Central memory CD8-positive, alpha-beta T cell (primary cell): ENCODE measurements at places on chromosomes 6 and 20.
A peak's percentile ranks its signal among the peaks of the same experiment; 100 is the strongest.

GRCh38 chr6:24186349-24186748 is 60.3 kb downstream of the NRSN1 start:
- no peak for DNase-seq

GRCh38 chr6:42392833-42393232 is 58.9 kb downstream of the TRERF1 start:
- DNase-seq, result no peak

DNA sequence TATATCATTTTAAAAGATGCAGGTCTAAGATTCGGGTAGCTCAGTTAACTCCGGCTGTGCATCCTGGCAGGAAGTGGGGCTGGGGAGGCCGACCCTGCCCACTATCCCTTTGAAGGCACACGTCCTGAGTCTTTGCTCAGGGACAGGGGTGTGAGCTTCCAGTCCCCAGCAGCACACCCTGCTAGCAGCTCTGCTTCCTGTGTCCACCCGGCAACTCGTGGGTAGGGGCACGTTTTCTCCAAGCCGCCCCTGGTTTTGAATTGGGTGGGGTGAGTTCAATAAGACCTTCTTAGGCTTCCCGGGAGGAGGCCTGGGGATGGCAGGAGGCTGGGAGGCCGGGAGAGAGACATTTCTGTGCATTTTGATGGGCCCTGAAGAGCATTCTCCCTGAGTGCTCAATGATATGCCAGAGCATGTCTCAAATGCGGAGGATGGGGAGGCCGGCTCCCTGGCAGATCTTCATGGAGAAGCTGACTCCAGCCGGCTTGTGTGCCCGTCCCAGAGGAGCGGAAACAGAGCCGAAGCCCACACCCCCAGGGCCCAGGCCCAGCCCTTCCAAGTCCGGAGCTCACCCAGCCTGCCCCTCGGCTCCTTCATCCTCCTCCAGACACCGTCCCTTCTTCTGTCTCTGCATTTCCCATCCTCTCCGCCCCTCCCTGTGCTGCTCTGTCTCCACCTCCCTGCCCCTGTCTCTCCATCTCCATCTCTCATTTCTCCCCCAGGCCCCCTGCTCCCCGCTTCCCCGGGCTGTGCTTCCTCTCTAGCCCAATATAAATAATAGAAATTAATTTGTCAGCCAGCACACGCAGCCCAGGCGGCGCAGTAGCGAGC is 36.3 kb upstream of the ZFAND3 start:
- no peak for DNase-seq

DNA sequence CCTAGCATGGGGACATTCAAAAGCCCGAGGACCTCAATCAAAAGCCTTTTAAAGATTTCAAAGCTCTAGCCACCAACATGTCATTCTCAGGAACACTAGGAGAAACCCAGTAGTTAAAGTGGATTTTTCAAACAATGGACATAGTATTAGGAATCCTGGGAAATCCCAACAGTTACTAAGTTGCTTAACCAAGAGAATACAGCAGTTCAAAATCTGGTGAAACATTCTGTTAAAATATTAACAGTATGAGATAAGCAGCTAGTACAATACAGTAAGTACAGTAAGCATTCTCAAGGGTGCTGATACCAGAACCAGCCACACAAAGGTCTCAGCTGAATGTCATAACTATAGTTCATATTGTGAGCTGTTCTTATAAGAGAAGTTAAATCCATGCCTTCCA is 68.6 kb downstream of the CDK19 start:
- DNase-seq, result no peak

DNA sequence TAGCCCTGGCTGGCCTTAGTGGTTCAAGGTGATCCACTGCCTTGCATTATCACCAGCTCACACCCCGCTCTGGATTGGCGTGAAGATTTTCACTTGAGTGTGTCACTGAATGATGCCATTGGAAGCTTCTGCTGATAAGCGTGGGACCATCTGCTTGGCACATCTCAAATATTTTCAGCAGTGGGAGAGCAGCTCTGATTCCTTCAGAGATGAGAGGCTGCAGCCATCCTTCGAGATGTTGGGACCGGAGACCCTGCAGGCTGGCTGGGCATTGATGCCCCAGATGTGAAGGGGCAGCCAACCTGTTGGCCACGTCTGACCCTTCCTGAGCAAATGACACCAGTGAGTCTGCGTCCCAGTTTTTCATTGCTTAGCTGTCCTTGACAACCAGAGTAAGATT is at the start of gene MAS1:
Gene MAS1, plus strand, starts transcription at position 197 of the 400 bp plus-strand sequence. CDS start 15,968 bp downstream, outside the sequence.
- no peak for DNase-seq

- no peak for DNase-seq
Measured at GRCh38 chr20:44092551-44093248, 94.3 kb downstream of the JPH2 start.

DNA sequence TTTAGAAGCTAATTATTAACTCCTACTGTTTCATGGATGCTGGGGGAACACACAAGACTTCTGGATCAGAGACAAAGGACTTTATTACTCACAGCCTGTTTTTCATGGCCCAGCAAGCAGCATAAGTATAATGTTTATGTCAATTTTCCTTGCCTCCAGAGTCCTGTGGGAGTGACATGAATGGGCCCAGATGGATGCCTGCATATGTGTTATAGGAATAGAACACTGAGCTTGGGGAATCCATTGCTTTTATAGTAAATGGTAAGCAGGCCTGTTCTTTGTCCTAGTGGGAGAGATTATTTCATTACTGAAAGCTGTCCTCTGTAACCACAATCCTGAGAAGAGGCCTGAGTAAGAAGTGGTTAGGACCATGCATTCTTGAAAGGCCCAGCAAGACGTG is 25.6 kb downstream of the BLTP3A start:
- no peak for DNase-seq

DNA sequence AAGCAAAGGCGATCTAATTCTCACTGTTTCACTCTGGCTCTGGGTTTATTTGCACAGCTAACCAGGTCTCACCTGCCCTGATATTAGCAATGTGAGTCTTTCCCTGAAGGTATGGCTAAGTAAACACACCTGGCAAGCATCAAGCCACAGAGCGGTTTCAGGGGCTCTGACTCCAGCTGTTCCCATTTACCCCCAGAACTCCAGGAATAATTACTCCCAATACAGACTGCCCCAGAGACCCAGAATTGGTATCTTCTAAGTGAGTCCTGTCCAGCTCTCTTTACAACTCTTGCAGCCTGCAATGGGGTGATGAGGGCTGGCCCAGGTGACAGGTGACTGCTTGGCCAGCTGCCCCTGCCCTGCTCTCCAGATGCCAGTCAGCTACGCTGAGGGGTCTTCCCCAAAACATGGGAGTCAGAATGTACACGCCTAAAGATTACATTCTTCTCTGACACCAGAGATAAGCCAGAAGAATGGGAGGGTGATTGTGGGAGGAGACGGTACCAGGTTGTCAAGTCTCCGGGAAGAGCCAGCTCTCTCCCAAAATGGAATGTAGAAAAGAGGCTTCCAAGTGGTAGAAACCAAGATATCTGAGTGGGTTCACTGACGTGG is 4.9 kb upstream of the LRRN4 start:
- no peak for DNase-seq

GRCh38 chr6:143564484-143565017 is 53.0 kb upstream of the FUCA2 start:
- DNase-seq, result no peak

- DNase-seq, result no peak
Measured at GRCh38 chr6:40794586-40794985, 207.4 kb upstream of the LRFN2 start.

- DNase-seq, result no peak
Measured at GRCh38 chr6:20302702-20303251, 90.5 kb upstream of the MBOAT1 start.

- DNase-seq, result no peak
Measured at GRCh38 chr6:90993770-90994169, 406.9 kb upstream of the MAP3K7 start.

DNA sequence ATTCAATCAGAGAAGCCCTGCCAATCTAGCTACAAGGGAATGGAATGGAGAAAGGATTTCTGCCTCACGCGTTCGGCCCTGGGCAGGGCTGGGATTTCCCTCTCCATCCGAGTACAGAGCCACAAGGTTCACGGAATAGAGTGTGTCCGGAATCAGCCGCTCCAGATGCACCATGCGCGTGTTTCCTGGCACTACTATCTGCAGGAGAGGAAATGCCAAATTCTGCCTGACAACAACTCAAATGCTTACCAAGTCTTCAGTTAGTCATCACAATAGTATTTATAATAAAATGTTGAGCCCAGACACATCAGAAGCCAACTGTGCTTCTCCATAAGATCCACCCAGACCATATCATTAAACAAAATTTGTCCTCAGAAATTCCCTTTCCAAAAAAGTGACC is 75.1 kb downstream of the COL12A1 start:
- DNase-seq, result no peak

DNA sequence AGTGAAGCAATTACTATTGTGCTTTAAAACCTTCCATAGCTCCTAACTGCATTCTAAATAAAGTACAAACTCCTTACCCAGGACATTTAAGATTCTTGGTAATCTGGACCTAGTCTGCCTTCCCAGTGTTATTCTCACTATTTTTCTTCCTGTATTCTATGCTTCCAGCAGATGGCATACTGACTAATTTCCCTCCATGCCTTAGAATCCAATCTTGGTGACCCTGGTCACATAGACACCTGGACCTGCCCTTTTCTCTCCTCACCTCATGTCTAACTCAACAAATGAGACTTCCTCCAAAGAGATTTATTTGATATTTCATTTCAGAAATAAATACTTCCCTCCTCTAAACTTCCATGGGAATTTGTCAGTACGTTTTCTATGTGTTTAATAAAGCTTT is 25.8 kb downstream of the ROS1 start:
- DNase-seq, result no peak

DNA sequence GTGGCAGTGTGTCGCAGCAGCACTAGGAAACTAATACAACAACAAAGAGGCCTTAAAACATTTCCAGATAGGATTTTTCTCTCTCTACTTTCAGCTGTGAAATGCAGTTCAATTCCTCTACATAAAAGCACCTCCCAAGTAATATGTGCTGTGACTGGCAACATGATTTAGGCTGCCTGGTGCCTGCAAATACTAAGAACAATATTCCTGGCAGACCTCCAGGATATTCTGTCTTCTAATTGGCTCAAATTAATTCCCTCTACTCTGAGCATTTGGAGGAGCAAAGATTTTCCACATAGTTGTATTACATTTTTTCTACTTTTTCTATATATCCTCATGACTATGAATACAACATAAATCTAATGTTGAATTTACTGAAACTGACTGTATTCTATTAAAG is 33.2 kb downstream of the SCGN start:
- no peak for DNase-seq

DNA sequence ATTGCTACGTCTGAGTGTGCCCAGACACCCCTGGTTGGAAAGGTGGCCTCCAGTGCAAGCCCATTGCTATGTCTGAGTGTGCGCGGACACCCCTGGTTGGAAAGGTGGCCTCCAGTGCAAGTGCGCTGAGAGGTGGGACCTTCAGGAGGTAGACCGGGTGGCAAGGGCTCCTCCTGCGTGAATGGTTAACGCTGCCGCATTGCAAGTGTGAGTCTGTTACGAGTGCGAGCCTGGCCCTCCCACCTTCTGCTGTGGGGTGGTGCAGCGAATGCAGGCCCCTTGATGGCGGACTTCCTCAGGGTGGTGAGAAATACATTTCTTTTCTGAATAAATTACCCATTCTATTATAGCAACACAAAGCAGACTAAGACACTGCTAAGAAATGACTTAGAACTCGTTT is 208.8 kb downstream of the DLL1 start:
- no peak for DNase-seq

GRCh38 chr20:62063315-62063980 is 2.2 kb downstream of the TAF4 start:
- no peak for DNase-seq

DNA sequence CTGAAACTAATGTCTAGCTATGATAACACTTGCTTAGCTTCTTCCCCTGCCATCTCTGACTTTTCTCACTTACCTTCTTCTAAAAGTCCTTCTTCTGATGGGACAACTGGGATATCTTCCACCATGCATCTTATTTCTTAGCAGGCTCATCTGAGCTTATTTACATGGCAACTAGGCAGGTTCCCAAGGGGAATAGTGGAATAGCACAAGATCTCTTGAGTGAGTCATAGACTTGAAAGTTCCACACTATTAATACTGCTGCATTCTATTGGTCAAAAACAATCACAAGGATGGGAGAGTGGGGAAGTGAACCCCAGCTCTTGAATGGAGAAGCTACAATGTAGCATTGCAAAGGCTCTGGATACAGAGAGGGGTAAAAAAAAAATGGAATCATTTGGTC is 142.1 kb downstream of the HAO1 start:
- DNase-seq, result no peak

GRCh38 chr20:7716286-7716972 is 223.8 kb downstream of the HAO1 start:
- DNase-seq, result no peak

GRCh38 chr20:58033026-58033536 is 195.4 kb downstream of the ANKRD60 start:
- DNase-seq, result no peak

GRCh38 chr6:3438190-3439167 is 18.4 kb downstream of the SLC22A23 start:
- no peak for DNase-seq

DNA sequence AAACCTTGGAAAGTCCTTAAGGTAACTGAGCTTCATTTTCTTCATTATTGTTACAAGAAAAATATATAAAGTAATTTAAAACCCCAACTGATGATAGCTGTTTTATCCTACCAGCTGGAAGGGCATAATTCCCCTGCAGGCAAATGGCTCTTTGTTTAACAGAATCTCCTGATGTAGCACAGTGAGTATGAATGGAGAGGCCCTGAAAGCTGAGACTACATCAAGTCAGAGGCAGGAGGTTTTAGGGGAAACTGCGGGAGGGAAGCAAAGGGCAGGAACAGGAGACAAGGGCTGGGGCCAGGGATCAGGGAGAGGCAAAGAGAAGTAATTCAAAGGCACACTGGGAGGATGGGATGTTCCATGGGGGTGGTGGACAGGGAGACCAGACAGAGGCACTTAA is 119.0 kb upstream of the LRFN2 start:
- no peak for DNase-seq

- DNase-seq, result no peak
Measured at GRCh38 chr6:129965096-129965495, 53.3 kb upstream of the L3MBTL3 start.

- DNase-seq, result no peak
Measured at GRCh38 chr6:65707126-65707826, at the start of gene EYS. Gene EYS (minus strand): TSS chr6:65707226. CDS start chr6:65495410, 211,816 bp downstream.

DNA sequence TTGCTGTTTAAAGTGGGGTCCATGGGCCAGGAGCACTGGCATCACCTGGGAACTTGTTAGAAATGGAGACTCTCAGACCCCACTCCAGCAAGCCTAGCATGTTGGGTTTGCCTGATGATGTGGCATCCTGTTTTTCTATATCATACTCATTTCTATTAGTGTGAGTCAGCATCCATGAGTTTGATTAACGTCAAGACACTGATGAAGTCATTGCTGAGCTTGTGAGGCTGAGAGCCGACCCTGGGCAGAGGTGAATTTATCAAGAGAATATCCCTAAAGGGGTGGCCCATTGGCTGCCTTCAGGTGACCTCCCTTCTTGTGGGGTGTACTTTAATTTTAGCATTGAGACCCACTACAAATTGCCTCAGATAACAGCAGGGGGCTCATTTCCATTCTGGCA is 43.4 kb upstream of the RNF144B start:
- no peak for DNase-seq

GRCh38 chr20:47392015-47392720 is 35.7 kb upstream of the ZMYND8 start:
- DNase-seq, result no peak

GRCh38 chr6:80674669-80675068 is 568.2 kb downstream of the BCKDHB start:
- no peak for DNase-seq

- DNase-seq, result no peak
Measured at GRCh38 chr6:167979436-167980139, 17.9 kb upstream of the KIF25 start.

GRCh38 chr20:51404297-51405060 is 138.0 kb downstream of the NFATC2 start:
- DNase-seq, result peak; percentile 92

GRCh38 chr6:21955053-21955595 is 341.7 kb downstream of the PRL start:
- no peak for DNase-seq
